ENCODE measurements at places on chromosomes 1 and 21.

- DNase-seq: no peak
Measured at GRCh38 chr1:235835226-235835625, 31.5 kb downstream of the LYST start.

GRCh38 chr1:22662318-22662717, 9.3 kb downstream of the C1QB start:
- no peak for DNase-seq

DNA sequence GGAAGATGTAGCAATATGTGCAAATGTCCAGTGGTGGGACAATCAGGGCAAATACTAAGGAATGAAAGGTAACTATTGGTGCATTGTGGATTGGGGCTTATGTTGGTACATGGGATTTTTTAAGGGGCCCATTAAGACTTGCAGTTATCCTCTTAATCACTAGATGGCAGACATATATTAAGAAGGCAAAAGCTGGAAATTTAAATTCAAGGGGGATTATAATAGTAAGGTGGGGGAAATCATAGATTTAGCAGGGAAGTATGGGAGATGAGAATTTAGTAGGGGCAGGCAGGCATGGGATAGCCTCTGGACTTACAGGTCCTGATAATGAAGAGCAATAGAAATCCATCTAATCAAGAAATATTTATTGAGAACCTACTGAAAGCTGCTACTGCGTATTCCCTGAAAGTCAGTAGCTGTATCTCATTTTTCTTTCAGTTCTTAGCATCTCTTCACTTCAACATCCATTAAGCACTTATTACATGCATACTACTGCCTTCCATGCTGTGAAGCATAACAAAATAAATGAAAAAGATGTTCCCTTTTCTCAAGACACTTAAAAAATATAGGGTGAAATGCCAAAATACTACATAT, 251.8 kb downstream of the CRB1 start:
- no peak for DNase-seq

- no peak for DNase-seq
Measured at GRCh38 chr1:151985768-151986167, 7.9 kb downstream of the S100A10 start.

- no peak for DNase-seq
Measured at GRCh38 chr1:153848805-153849204, 73.6 kb downstream of the SLC27A3 start.

GRCh38 chr1:113291777-113292602, 98.3 kb upstream of the MAGI3 start:
- DNase-seq: no peak

GRCh38 chr1:1895456-1896336, 4.8 kb upstream of the GNB1 start:
- DNase-seq: no peak

DNA sequence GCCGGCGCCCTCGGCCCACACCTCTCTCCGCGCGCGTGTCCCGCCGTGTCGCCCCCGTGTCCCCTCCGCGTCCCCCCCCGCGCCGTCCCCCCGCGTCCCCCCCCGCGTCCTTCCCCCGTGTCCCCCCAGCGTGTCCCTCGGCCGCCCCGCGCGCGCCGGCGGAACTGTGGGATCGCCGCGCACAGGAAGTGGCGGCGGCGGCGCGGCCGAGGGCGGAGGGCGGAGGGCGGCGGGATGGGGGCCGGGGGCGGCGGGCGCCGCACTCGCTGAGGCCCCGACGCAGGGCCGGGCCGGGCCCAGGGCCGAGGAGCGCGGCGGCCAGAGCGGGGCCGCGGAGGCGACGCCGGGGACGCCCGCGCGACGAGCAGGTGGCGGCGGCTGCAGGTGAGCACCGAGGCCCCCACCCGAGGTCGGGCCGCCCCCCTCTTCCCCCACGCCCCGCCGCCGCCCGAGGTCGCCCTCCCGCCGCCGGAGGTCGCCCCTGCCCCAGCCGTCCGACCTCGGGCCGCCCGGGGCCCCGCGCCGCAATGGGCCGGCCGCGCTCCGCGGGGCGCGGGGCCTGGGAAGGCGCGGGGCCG, at the start of gene AGPAT3:
Gene AGPAT3, plus strand, starts transcription at position 262 of the 578 bp plus-strand sequence. CDS start 94,459 bp downstream, outside the sequence.
- peak; percentile 40 for DNase-seq

DNA sequence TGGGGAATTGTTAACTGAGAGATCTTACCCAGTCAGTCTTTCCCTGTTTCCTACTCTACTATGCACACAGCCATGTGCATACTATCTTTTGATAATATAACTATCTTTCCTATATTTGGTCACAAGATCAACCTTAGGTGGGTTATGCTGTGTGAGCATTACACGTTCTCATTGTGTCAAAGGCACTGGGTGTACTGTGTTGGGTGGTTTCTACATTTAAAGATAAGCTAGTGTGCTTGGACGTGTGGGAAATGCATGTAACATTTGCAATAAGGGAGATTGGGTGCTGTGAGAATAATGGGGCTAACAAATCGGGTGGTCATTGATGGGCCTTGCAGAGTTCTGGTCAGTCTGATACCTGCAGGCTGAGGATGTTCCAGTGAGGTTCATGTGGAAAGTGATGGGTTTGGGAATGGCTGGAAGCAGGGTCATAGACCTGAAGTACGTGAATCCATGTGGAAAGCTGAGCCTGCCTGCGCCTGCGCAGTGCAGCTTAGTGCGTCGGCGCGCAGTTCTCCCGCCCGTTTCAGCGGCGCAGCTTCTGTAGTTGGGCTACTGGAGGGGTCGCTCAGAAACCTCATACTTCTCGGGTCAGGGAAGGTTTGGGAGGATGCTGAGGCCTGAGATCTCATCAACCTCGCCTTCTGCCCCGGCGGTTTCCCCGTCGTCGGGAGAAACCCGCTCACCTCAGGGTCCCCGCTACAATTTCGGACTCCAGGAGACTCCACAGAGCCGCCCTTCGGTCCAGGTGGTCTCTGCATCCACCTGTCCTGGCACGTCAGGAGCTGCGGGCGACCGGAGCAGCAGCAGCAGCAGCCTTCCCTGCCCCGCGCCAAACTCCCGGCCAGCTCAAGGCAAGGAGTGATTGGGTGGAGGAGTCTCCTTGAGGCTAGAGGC, at the start of gene MSH4:
Gene MSH4, plus strand, starts transcription at position 507 of the 897 bp plus-strand sequence. Its CDS starts 104 bp downstream, at position 611.
- DNase-seq: no peak

- DNase-seq: no peak
Measured at GRCh38 chr1:8679395-8679800, 138.0 kb downstream of the RERE start.

DNA sequence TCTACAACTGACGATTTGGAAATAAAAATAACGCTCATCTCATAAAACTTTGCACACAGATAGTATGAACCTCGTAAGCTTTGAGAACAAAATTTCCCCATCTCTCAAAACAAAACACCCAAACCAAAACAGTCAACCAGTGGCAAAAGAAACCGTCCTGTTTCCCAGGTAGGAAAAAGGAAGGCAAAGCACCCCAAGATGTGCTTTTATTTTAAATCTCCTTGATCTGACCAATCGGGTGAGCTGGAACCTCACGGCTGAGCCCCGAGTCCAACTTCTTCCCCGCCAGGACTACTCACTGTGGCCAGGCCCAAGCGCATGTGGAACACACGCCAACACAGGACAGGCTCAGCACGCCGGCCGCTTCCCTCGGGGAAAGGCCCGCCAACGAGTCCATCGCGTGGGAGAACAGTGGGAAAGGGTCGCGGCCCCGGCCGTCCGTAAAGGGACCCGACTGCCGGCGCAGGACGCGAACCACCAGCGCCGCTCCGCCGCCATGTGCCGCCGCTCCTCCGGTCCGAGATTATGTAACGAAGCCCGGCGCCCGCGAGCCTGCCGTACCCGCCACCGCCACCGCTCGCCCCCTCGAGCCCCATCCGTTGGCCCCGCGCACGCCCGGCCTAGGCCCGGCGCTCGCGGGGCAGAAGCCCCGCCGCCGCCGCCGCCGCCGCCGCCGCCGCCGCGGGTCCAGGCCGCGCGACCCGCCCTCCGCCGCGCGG, 759 bp downstream of the AHCTF1 start:
- DNase-seq: peak; percentile 45

DNA sequence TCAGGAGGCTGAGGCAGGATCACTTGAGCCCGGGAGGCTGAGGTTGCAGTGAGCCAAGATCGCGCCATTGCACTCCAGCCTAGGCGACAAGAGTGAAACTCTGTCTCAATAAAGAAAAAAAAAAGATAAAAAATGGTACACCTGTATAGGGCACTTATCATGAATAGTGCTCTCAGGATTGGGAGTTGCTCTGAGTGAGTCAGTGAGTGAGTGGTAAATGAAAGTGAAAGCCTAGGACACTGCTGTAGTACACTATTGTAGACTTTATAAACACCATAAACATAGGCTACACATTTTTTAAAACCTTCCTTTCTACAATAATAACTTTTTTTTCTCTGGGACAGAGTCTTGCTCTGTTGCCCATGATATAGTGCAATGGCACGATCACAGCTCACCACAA, 16.8 kb downstream of the PHTF1 start:
- DNase-seq: peak; percentile 18

- DNase-seq: no peak
Measured at GRCh38 chr1:219568733-219569132, 44.2 kb downstream of the ZC3H11B start.

- no peak for DNase-seq
Measured at GRCh38 chr1:182278144-182279054, 113.2 kb downstream of the GLUL start.

DNA sequence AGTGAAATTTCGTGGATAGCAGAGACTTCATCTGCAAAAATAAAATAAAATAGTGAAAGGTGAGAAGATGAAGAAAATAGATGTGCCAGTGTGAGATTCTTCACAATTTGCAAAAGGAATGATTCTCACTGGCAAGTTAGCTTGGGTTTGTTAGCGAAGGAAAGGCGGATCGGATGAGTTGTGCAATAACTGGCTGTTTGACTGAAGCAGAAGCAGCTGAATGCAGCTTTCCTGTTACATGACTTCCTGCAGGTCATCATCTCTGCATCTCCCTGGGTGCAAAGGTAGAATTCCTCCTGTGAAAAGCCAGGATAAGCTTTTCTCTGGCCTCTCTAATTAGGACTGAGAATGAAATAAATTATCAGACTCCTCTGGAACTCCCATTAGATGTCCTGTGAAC, 263.1 kb upstream of the CHRM3 start:
- no peak for DNase-seq

DNA sequence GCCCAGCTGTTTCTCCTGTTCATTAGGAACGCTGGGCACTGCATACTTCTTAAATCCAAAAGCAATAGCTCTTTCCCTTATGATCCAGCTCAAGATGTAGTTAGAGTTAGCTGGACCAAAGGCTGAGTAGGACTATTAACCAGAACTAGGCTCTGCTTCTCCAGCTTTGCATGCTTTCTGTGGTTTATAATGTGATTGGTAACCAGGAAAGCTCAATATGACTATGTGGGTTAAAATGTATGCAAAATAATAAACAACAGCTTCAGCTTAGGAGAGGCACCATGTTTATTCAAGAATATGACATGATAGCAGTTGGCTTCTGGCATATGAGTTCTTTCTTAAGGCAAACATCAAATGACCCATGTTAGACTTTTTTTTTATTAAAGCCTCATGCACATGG, 73.8 kb downstream of the LYPLAL1 start:
- no peak for DNase-seq

DNA sequence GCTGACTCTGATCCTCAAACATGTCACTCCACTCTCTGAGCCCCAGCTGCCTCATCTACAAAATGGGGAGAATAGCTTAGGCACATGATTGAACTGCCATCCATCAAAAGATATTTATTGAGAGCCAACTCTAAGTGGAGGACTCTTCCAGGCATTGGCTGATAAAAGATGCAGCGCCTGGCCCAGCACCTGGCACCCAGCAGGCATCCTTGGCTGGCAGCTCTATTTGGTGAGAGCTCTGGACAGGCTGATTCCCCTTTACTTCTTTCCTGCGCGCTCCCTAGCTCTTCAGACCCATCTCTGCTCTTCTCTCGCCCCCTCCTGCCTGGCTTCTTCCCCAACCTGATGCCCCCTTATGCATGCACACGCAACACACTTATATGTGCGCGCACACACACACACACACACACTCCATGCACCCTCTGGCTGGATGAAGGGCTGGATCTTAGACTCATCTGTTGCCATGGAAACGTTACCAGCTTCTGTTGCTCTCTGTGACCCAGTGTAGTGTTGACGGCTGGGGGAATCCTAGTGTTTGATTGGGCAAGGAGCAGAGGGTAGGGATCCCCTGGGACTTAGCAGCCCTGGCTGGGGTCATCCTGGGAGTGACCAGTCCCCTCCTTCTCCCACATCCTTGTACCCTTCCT, 49.3 kb downstream of the VWA5B1 start:
- no peak for DNase-seq

GRCh38 chr1:36055706-36056105, 28.2 kb upstream of the TEKT2 start:
- DNase-seq: no peak

DNA sequence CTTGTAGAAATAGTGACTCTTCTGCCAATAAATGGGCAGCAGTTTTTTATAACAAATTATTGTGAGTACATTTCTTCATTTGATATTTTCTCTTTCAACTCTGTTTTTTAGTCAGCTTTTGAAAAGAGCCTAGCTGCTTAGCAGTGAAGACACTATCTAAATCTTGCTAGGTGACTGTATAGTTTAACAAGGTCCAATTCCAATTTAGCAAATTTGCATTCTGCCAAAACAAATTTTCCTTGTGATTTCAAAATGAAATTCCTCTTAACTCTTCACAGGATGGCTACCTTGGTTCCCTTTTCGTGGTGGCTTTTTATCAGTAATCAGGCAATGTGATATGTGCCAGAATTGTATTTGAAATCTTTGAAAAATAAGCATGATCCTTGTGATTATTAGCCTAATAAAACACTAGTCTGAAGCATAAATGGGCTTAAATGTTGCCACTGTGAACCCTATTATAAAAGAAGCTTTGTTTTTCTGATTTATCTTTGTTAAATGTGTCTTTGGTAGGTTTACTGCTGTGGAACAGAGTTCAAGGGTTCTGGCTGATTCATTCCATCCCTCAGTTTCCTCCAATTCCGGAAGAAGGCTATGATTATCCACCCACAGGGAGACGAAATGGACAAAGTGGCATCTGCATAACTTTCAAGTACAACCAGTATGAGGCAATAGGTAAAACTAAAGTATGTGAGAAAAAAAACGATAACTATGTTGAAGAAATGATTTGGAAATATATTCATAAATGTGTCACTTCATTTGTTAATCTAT, 12.2 kb downstream of the DNASE2B start:
- DNase-seq: no peak

DNA sequence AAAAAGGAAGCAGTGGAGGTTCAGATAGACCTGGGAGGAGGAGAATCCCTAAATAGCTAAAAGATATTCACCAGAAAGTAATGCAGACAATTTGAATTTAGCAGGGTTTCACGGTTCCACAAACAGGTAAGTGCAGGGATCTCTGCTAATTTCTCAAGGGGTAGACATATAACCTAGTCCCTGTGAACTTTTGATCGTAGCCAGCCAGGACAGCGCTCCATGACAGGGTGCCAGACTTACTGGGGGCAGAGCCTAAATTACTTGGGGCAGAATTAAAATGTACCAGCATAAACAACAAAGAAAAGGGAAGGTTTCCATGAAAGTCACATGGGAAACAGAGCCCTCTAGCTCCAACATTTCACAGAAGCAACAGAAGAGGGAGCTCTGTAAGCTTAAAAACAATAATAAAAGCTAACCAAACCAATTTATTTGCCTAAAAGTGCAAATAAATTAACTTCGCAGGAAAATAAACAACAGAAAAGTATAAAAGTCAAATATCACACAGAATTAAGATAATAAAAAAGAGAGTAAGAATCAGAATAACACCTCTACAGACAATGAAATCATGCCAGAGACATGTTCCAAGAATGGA, 198.3 kb downstream of the DUSP10 start:
- no peak for DNase-seq

GRCh38 chr1:3721955-3722465, 30.2 kb upstream of the CCDC27 start:
- no peak for DNase-seq
